SJSA1 (cell line): ENCODE measurements at places on chromosomes 1 and 21. TPM values are rescaled to one million over a fixed set of nuclear protein-coding genes. Genes with fewer than 3 reads are reported as not detected.

GRCh38 chr1:232579958-232580941 is 49.7 kb downstream of the SIPA1L2 start:
- peaks cover 18% of the 10 kb centered on the region; the same call in 1 of the 2 replicates for H3K4me1 ChIP-seq
- H3K27ac ChIP-seq: no peak overlapping the region
- DNase-seq: no peak
- no peaks in the 10 kb centered on the region for H3K36me3 ChIP-seq
- no peaks in the 10 kb centered on the region for H3K27me3 ChIP-seq

DNA sequence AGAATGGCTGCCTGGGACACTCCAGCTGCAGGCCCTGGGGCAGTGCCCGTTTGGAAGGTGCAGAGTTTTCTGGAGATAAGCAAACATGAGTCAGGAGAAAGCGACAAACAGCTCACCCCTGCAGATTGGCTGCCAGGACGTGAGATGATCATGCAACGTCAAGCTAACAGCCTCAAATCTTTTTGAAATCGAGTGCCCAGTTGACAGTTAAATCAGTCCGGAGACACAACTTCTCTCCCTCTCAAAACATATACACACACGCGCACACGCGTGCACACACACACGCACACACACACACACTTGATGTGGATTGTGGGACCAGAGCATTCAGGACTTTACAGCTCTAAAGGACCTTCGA is 49.4 kb downstream of the TENT5C start:
- no peak overlapping the region for H3K27ac ChIP-seq
- H3K4me1 ChIP-seq: peaks cover 12% of the 10 kb centered on the region
- no peak overlapping the region for H3K4me3 ChIP-seq
- H3K27me3 ChIP-seq: no peaks in the 10 kb centered on the region
- H3K36me3 ChIP-seq: no peaks in the 10 kb centered on the region
- no peak for DNase-seq

DNA sequence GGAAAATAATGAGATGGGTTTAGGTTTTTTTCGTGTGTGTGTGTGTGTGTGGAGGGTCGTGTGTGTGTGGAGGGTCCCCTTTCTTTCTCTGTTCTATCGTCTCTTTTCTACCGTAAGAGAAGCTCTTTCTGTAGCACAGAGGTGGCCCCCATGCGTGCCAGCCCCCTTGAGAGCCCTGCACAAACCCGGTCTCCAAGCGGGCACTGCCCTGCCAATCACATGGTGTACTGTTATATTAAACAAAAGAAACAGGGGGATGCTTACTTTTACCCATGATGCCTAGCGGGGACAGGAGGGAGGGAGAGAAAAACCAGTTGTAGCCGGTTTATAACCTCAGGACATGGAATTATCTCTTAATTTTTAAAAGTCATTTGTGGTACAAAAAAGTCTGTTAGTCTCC is 41.0 kb downstream of the GATAD2B start:
- H3K27me3 ChIP-seq: no peaks in the 10 kb centered on the region
- H3K4me1 ChIP-seq: peaks cover 17% of the 10 kb centered on the region
- peak overlapping the region; percentile 20 for H3K4me3 ChIP-seq
- H3K27ac ChIP-seq: peak overlapping the region; percentile 26
- no peaks in the 10 kb centered on the region for H3K36me3 ChIP-seq

DNA sequence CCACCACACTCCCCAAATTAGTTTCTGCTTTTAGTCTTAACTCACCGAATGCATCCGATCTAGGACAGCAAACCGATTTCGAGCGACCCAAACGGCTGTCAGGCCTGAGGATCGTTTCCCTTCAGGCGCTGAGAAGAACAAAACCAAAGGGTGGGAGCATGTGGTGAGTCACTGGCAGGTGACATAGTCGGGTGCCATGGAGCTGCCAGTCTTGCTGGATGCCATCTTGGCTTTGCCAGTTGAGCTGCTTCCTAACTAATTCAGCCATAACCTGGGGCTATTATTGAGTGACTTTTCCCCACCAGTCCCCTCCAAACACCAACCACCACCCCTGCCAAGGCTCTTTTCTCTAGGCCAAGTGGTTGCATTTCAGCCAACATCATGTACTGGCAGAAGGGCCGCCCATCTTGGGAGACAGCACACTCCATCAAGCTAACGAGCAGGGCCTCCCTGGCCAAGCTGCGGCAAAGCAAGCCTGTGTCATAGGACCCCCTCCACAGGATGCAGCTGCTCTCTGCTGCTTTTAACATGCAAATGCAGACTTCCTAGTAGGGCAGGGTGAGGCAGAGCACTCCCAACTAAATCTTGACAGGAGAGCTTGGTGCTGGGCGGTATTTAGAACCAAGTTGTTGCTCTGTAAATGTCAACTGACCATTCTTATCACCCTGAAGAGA is 22.3 kb upstream of the PEX19 start:
- H3K27ac ChIP-seq: no peak overlapping the region
- no peaks in the 10 kb centered on the region for H3K27me3 ChIP-seq
- H3K4me3 ChIP-seq: no peak overlapping the region
- no peaks in the 10 kb centered on the region for H3K4me1 ChIP-seq

GRCh38 chr1:213994888-213995287 is 7.1 kb downstream of the PROX1 start:
- H3K4me1 ChIP-seq: no peaks in the 10 kb centered on the region
- peaks cover 16% of the 10 kb centered on the region; the same call in 1 of the 2 replicates for H3K27me3 ChIP-seq
- H3K4me3 ChIP-seq: no peak overlapping the region
- DNase-seq: no peak

GRCh38 chr1:41479000-41479807 is 5.3 kb downstream of the EDN2 start:
- H3K27ac ChIP-seq: no peak overlapping the region
- no peaks in the 10 kb centered on the region for H3K36me3 ChIP-seq
- no peak overlapping the region for H3K4me3 ChIP-seq
- DNase-seq: no peak
- H3K4me1 ChIP-seq: peaks cover 33% of the 10 kb centered on the region

The SPATA21 gene
- total RNA-seq: not detected in 2 replicates

DNA sequence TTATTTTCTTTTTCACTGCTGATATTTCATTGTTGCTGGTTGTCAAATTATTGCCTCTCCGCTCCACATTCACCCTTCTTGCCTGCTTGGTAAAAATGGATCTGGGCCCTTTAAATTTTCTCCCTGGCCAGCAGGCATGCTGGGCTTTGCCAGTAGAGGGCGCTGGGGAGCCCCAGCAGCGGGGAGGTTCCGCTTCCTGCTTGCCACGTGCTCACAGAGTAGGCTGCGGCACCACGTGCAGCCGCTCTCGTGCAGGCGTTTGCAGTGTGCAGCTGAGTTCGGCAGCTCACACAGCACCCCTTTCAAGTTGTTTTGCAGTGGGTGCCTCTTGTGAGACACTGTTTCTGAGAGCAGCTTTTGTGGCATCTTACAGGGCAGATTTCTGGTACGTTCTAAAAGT is at the start of gene ACTL8:
Gene ACTL8, plus strand, starts transcription at position 214 of the 400 bp plus-strand sequence. CDS start 67,676 bp downstream, outside the sequence.
- no peak within 1 kb of the TSS for H3K4me3 ChIP-seq
- H3K27ac ChIP-seq: no peak within 1 kb of the TSS
- H3K27me3 ChIP-seq: no peaks in the 10 kb centered on the region
- no peak for DNase-seq
- H3K36me3 ChIP-seq: no peaks in the 10 kb centered on the region

DNA sequence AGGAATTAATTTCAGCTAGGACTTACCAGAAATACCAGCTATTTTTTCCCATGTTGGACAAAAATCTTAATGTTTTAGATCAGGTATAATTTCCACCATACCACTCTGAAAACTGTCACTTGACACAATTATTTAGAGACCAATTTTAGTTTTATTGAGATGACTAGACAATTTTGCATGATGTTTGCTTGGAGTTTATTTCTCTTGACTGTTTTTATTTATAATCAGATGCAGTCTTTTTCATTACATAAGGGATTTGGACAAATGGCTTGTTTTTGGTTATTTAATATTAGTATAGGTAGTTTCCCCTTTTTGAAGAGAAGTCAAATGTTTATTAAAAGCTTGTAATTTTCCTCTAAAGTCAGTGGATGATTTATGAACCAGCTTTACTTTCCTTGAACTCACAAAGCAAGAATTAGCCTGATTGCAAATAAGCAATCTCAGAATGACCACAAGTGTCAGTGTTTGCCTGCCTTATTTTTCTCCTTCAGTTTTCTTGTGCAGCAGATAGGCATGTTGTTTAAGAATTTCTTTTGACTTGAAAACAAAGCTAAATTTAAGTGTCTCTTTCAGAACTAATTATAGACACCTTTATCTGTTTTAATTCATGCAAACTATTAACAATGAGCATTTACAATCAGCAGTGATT is 3.8 kb upstream of the B3GALT2 start:
- no peak overlapping the region for H3K27ac ChIP-seq
- H3K27me3 ChIP-seq: no peaks in the 10 kb centered on the region
- peaks cover 12% of the 10 kb centered on the region for H3K4me1 ChIP-seq
- H3K36me3 ChIP-seq: peaks cover 9% of the 10 kb centered on the region

The PTPN7 gene
- total RNA-seq: not detected in 2 replicates

The RGS13 gene
- not detected in 2 replicates for total RNA-seq

- peaks cover 4% of the 10 kb centered on the region; the same call in 1 of the 2 replicates for H3K27me3 ChIP-seq
- H3K4me1 ChIP-seq: peaks cover 8% of the 10 kb centered on the region
- H3K27ac ChIP-seq: no peak overlapping the region
Measured at GRCh38 chr1:20449735-20450311, 36.2 kb downstream of the CAMK2N1 start.

DNA sequence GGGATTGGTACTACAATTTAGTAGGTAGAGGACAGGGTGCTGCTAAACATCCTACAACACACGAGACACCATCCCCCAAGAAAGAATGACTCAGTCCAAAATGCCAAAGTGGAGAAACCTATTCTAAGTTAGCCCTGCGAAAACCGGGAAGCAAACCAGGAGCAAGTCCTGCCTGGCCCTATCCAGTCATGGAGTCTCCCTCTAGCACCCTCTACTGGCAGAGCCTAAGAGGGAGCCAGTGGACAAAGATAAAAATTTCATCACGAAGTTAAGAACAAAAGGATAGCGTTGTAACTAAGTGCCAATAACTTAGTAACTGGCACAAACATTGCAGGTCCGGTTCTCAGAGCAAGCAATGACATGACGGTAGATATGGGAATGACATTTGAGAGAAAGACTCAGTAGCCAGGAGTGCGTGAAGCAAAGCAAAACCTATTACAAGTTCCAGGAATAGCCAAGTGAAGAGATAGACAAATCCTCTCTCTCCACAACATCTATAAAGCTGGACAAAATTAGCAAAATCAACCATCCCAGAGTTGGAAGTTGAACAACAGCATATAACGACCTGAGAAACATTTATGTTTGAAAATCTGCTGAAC is 383.5 kb downstream of the OMA1 start:
- H3K27ac ChIP-seq: no peak overlapping the region
- peak; percentile 33 for DNase-seq
- H3K27me3 ChIP-seq: no peaks in the 10 kb centered on the region
- no peak overlapping the region for H3K4me3 ChIP-seq
- no peaks in the 10 kb centered on the region for H3K4me1 ChIP-seq
- no peaks in the 10 kb centered on the region for H3K36me3 ChIP-seq

The GSTM5 gene
- total RNA-seq: not detected in 2 replicates

DNA sequence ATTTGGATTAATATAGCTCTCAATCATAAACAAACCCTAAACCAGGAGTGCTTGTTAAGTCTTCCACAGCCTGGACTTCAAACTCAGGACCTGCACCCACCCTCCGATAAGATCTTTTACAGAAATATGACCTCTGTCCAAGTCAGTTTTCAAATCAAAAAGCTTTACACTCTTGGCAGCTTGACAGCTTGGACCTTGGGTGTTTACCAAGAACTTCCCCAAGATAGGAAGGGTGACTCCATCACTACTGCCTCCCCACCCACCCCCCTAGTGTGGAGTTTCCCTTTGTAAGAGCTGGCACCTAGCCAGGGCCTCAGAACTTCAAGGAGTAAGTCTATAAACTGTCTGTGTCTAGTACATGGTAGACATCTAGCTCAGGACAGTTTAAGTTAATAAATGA is 9.6 kb downstream of the BCAR3 start:
- no peaks in the 10 kb centered on the region for H3K27me3 ChIP-seq
- H3K36me3 ChIP-seq: peaks cover 81% of the 10 kb centered on the region
- H3K4me1 ChIP-seq: peaks cover 75% of the 10 kb centered on the region
- DNase-seq: peak; percentile 68
